Stomach (tissue), 19 donors: ENCODE measurements at places on chromosomes 13 and 19. TPM values are rescaled to one million over a fixed set of nuclear protein-coding genes. Genes with fewer than 3 reads are reported as not detected.

DNA sequence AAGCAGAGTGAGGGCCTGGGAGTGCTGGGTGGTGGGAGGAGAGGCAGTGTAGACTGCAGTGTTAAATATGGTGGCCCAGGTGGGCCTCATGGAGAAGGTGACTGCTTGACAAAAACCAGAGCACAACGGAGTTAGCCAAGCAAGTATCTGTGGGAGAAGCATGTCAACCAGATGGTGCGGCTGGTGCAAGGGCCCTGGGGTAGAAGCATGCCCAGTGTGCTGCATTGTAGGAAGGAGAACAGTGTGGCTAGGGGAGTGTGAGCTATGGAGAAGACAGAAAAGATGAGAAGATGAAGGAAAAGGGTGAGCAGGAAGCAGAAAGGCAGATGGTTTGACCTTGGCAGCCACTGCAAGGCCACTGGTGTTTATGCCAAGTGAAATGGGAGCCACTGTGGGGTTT, 2.2 kb upstream of the VSTM2B start:
- H3K27ac ChIP-seq: no peak overlapping the region
- no peaks in the 10 kb centered on the region for H3K36me3 ChIP-seq
- H3K4me3 ChIP-seq: no peak overlapping the region
- peaks cover 37% of the 10 kb centered on the region for H3K4me1 ChIP-seq

Gene LRRC8E
- total RNA-seq: not detected

- H3K27me3 ChIP-seq: peaks cover 15% of the 10 kb centered on the region
- H3K4me3 ChIP-seq: peak within 1 kb of the TSS; percentile 68
Observed at GRCh38 chr19:708154-709143, at the start of gene PALM. Gene PALM, plus strand, starts transcription at chr19:708935. Its CDS starts 212 bp downstream, at chr19:709147.

DNA sequence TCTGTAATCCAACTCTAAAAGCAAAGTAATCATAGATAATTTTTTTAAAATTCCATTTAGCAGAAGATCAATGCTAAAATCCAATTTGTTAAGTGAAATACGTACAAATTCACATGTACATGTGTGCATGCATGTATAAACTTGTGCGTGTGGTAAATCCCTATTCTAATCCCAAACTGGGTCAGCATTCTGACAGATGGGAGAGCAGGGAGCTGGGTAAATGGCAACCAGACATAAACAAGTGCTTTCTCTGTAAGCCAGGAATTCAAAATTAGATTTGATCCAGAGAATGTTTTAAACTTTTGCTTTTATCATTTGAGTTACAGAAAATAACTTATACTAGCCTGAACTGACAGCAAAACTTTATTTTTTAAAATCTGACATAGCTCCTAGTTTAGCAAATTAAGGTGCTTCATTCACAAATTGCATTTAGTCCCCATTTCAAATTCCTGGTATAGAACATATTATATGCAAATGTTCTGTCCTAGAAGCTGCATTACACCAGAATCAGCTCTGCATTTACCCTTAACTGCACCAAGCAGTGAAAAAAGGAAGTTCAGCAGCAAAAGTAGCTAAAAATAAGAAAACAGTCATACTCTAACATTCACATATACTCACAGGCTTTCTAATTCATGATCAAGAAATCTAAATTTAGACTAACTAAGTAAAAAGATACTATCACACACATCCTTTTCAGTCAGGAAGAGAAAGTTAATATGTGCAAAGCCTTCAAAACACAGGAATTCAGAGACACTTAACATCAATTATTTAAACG, 32.6 kb downstream of the UBL3 start:
- H3K27ac ChIP-seq: no peak overlapping the region

DNA sequence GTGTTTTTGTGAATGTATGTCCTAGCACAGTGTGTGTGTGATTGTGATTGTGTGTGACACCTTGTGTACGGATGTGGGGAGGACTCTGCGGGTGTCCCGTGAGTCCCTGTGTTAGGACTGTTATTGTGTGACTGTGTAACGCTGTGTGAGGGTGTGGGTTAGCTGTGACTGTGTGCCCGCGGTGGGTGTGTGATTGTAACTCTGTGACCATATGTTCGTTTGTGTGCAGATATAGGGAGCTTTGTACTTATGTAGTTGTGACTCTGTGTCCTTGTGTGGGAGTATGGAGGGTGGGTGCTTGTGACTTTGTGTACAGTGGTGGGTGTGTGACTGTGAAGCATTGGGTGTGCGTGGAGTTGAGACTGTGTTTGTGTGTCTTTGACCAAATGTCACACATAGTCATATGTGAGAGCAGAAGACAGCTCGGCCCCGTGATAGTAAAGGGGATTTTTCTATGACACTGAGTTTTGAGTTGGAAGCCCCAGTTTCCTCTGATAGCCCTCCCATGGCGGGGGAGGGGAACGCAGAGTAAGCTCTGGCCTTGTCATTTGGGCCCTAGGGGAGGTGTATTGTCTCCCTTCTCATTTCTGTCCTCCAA, 949 bp upstream of the ZNF260 start:
- peak overlapping the region; percentile 85 for H3K4me3 ChIP-seq
- H3K27me3 ChIP-seq: no peaks in the 10 kb centered on the region
- H3K36me3 ChIP-seq: peaks cover 26% of the 10 kb centered on the region
- peak overlapping the region; percentile 1 for H3K27ac ChIP-seq
- peaks cover 26% of the 10 kb centered on the region for H3K4me1 ChIP-seq

DNA sequence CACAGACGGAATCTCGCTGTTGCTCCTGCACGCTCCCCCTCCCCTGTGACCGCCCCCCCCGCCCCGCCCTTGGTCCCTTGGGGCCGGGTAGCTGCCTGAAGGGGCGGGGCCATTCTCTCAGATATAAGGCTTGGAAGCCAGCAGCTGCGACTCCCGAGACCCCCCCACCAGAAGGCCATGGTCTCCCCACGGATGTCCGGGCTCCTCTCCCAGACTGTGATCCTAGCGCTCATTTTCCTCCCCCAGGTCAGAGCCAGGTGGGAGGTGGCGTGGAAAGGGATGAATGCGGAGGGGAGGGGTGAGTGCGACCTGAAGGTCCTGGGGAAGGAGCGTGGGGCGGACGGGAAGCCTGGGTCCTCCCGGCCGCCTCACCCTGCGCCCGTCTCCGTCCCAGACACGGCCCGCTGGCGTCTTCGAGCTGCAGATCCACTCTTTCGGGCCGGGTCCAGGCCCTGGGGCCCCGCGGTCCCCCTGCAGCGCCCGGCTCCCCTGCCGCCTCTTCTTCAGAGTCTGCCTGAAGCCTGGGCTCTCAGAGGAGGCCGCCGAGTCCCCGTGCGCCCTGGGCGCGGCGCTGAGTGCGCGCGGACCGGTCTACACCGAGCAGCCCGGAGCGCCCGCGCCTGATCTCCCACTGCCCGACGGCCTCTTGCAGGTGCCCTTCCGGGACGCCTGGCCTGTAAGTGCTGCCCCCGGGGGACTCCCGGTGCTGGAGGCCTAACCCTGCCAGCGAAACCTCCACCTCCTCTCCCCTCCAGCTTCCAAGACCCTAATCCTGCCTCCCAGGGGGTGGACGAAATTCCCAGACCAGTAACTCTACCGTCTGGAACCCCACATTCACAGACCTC, at the start of gene DLL3:
TSS of gene DLL3 (plus strand) at position 150 of the 845 bp plus-strand sequence. CDS start at position 178, 28 bp downstream.
- peaks cover 25% of the 10 kb centered on the region for H3K4me1 ChIP-seq
- no peak within 1 kb of the TSS for H3K27ac ChIP-seq
- no peaks in the 10 kb centered on the region for H3K36me3 ChIP-seq

DNA sequence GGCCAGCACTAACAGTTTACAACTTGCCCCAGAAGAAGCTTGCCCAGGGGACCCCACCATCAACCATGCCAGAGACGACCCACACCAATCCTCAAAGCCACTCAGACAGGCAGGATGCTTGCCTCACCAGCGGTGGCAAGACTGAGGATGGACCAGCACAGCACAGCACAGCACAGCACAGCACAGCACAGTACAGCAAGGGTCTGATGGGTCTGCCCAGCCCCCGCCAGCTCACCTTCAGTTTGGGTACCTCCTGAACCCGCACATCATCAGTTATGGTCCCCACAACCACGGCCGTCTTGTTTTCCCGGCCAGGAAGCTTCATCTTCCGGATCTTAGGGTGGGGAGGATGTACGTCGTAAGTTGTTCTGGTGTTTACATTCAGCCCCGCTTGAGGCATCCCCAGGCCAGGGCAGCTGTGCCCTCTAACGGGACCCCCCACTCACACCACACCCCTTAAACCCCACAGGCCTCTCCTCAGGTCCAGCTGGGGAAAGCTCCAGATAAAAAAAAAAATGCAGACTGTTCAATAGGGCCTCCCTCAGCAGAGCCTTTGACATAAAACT, 1.7 kb upstream of the FAM83E start:
- H3K27me3 ChIP-seq: no peaks in the 10 kb centered on the region
- DNase-seq: no peak
- H3K4me1 ChIP-seq: peaks cover 70% of the 10 kb centered on the region
- H3K27ac ChIP-seq: peak overlapping the region; percentile 93
- H3K36me3 ChIP-seq: peaks cover 24% of the 10 kb centered on the region

DNA sequence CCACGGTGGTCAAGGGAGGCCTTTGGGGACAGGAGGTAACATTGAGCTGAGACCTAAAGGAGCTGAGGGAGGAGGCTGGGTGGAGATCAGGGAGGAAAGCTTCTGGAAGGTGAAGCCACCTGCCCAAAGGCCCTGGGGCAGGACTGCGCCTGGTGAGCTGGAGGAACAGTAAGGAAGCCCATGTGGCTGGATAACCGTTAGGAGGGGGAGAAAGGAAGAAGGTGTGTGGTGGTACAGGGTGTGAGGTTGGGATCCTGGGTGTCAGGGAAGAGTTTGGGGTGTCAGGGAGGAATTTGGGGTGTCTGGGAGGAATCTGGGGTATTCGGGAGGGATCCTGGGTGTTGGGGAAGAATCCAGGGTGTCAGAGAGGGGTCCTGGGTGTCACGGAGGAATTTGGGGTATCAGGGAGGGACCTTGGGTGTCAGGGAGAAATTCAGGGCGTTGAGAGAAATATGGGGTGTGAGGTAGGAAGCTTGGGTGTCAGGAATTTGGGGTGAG, 695 bp downstream of the TICAM1 start:
- H3K27me3 ChIP-seq: no peaks in the 10 kb centered on the region
- H3K4me3 ChIP-seq: peak overlapping the region; percentile 86
- H3K36me3 ChIP-seq: no peaks in the 10 kb centered on the region
- H3K4me1 ChIP-seq: peaks cover 50% of the 10 kb centered on the region
- no peak for DNase-seq

DNA sequence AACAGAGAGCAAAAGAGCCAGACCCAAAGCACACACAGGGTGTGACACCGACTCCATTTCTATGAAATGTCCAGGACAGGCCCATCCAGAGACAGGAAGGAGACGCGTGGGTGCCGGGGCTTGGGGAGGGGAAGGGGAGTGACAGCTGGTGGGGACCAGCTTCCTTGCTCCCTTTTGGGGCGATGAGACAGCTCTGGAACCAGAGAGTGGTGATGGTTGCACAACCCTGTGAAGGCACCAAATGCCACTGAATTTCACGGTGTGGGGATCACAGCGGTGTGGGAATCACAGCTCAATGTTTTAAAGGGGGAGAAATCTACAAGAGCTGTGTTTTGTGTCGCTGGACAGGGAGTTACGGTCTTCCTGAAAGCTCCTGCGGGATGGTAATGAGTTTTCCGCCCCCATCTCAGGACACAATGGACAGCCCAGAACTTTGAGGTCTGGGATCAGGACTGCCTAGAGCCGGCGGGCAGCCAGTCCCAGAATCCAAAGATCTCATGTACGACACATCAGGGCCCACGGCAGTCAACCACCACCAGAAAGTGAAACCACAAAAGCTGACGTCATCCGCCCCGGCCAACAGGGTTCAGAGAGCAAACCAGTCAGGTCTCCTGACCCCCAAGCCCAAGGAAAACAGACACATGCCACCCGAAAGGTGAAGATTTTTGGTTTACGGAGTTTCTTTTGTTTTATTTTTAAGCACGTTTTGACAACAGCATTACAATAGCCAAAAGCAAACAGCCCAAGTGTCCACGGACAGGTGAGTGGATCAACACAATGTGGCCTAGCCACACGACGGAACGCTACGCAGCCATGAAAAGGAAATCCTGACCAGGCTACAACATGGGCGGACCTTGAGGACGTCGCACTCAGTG, 7.3 kb downstream of the SGTA start:
- H3K4me1 ChIP-seq: peaks cover 33% of the 10 kb centered on the region
- H3K27ac ChIP-seq: peak overlapping the region; percentile 70
- H3K36me3 ChIP-seq: peaks cover 35% of the 10 kb centered on the region
- H3K4me3 ChIP-seq: peak overlapping the region; percentile 5

DNA sequence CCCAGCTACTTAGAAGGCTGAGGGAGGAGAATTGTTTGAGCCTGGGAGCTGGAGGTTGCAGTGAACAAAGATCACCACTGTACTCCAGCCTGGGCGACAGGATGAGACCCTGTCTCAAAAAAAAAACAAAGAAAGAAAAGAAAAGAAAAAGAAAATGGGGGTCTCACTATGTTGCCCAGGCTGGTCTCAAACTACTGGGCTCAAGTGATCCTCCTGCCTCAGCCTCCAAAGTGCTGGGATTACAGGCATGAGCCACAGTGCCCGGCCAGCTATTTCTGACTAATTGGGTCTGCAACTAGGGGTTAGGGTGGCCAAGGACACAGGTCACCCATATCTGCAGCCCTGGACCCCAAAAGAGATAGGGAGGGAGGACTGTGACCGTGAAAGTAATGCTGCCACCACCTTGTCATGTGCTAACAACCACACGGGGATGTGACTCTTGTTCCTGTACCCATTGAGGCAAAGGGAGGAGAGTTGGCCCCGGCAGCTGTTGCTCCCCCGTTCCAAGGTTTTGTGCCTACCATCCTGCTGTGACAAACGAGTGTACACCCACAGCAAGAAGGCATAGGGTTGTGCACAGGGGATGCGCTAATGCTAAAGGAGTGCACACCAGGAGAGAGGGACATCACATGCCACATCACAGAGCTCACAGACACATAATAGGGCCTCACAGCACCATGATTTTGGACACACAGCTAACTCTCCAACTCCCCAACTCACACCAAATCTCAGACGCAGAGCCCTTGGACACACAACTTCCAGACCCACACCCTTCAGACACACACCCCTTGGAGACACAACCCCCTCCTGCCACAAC, 619 bp downstream of the MEF2B start:
- H3K4me1 ChIP-seq: peaks cover 21% of the 10 kb centered on the region
- peak overlapping the region; percentile 46 for H3K4me3 ChIP-seq
- no peaks in the 10 kb centered on the region for H3K27me3 ChIP-seq
- no peaks in the 10 kb centered on the region for H3K36me3 ChIP-seq
- H3K27ac ChIP-seq: no peak overlapping the region

- H3K27me3 ChIP-seq: no peaks in the 10 kb centered on the region
- peaks cover 70% of the 10 kb centered on the region for H3K4me1 ChIP-seq
- peak overlapping the region; percentile 96 for H3K27ac ChIP-seq
- peaks cover 2% of the 10 kb centered on the region for H3K36me3 ChIP-seq
Observed at GRCh38 chr19:6737873-6738786, 750 bp upstream of the GPR108 start.

GRCh38 chr13:59126474-59126873, 1037.3 kb downstream of the DIAPH3 start:
- no peak for DNase-seq
- H3K4me1 ChIP-seq: no peaks in the 10 kb centered on the region
- no peaks in the 10 kb centered on the region for H3K36me3 ChIP-seq
- no peak overlapping the region for H3K4me3 ChIP-seq

- no peak for DNase-seq
- H3K27ac ChIP-seq: no peak overlapping the region
- H3K4me3 ChIP-seq: no peak overlapping the region
- no peaks in the 10 kb centered on the region for H3K27me3 ChIP-seq
- H3K36me3 ChIP-seq: no peaks in the 10 kb centered on the region
Observed at GRCh38 chr13:111924678-111925075, 142.3 kb upstream of the SOX1 start.

- DNase-seq: peak; percentile 72
- H3K27me3 ChIP-seq: no peaks in the 10 kb centered on the region
- H3K27ac ChIP-seq: peak overlapping the region; percentile 90
- peaks cover 80% of the 10 kb centered on the region for H3K4me1 ChIP-seq
- H3K4me3 ChIP-seq: peak overlapping the region; percentile 52
Observed at GRCh38 chr19:38266981-38267597, 2.7 kb downstream of the SPINT2 start.

Gene MISP3
- 88.7 TPM for total RNA-seq

- peaks cover 10% of the 10 kb centered on the region for H3K4me1 ChIP-seq
- H3K27me3 ChIP-seq: peaks cover 35% of the 10 kb centered on the region
- no peaks in the 10 kb centered on the region for H3K36me3 ChIP-seq
- no peak overlapping the region for H3K27ac ChIP-seq
Observed at GRCh38 chr19:50906217-50906616, 5.0 kb downstream of the KLK4 start.
